GM12864 (cell line): ENCODE measurements at places on chromosomes 16 and 17.

GRCh38 chr16:70390774-70391173 lies 44.1 kb downstream of the DDX19A start:
- DNase-seq, result no peak

GRCh38 chr17:74520016-74520434 lies 11.2 kb downstream of the CD300LB start:
- DNase-seq, result no peak

GRCh38 chr17:3843935-3844516 lies 2.0 kb downstream of the NCBP3 start:
- DNase-seq, result no peak

DNA sequence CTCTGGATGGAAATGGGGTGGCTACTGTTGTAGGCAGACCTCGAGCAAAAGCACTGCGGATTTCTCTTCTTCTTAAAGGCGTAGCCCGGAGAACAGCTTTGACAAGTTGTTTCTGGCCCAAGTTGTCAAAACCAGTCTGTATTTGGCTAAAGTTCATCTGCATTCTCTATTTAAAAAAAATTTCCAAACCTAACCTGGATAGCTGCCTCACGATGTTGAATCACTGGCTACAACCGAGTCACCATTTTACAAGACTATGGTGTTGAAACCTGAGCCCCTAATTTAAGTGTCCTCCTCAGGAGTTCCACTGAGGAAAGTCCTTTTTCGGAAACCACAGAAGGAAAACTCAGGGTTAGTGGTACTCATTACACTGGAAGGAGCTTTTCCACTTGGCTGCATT lies 1.5 kb downstream of the SLC16A6 start:
- no peak for DNase-seq

GRCh38 chr16:66444049-66444481 lies 17.0 kb downstream of the BEAN1 start:
- DNase-seq, result no peak
